ENCODE measurements at places on chromosomes 6 and 20.

DNA sequence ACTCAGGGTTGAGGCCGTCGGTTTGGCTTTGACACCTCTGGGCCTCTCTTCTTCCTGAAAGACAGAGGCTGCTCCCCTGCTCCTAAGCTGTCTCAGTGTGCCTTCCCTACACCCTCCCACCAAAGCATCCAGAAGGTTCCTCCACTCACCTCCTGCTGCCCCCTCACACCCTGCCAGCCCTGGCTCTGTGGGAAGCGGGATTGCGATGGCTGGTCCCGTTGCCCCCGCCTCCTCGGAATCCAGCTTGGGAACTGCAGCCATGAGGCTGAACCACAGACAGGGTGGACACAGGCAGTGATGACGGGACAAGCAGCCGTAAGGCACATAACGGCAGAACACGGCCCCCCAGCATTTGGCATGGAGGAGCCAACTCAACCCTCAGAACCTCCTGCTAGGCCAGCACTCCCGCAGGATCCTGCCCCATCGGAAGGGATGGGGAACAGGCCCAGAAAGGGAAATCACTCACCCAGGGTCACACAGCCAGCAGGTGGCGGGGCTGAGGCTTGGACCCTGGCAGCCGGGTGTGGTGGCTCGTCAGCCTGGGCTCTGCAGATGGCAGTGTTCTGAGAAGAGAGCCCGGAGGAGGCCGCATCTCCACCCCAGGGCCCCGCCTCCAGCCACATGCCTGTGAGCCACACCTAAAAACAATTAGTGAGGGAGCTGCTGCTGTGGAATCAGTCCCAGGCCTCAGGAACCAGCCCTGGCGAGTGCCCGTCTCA lies 139.6 kb downstream of the PHACTR3 start:
- DNase-seq: no peak

GRCh38 chr6:161395716-161396231 lies 121.9 kb upstream of the AGPAT4 start:
- DNase-seq: no peak

GRCh38 chr6:30891450-30891723 lies 7.1 kb downstream of the DDR1 start:
- no peak for DNase-seq

GRCh38 chr6:131366223-131366622 lies 206.8 kb upstream of the ARG1 start:
- DNase-seq: no peak

GRCh38 chr20:54132612-54133433 lies 41.0 kb downstream of the CYP24A1 start:
- DNase-seq: no peak

Measured in stimulated activated CD4-positive, alpha-beta T cell treated with anti-CD3 and anti-CD28 coated beads, Interleukin-15, amount 100 ng/mL, for 1 hour (primary cell).